Activated CD8-positive, alpha-beta T cell treated with anti-CD3 and anti-CD28 coated beads, Interleukin-2, amount 10 ng/mL, durations not matched to agents 7 days and 5 days (primary cell): ENCODE measurements at places on chromosomes 12 and 14. TPM values are rescaled to one million over a fixed set of nuclear protein-coding genes. Genes with fewer than 3 reads are reported as not detected.

GRCh38 chr12:42744539-42745182 lies 155.1 kb upstream of the PRICKLE1 start:
- no peaks in the 10 kb centered on the region for H3K4me1 ChIP-seq
- no peak overlapping the region for H3K27ac ChIP-seq
- H3K36me3 ChIP-seq = no peaks in the 10 kb centered on the region
- no peak overlapping the region for H3K4me3 ChIP-seq
- no peak for DNase-seq

GRCh38 chr14:58027904-58028303 lies 124.1 kb downstream of the ARMH4 start:
- no peak for DNase-seq
- no peaks in the 10 kb centered on the region for H3K4me1 ChIP-seq
- H3K27ac ChIP-seq = no peak overlapping the region
- no peak overlapping the region for H3K4me3 ChIP-seq
- no peaks in the 10 kb centered on the region for H3K36me3 ChIP-seq

The ARHGEF25 gene
- total RNA-seq = 0.37 TPM

- peaks cover 6% of the 10 kb centered on the region for H3K27me3 ChIP-seq
- no peak overlapping the region for H3K4me3 ChIP-seq
- no peaks in the 10 kb centered on the region for H3K36me3 ChIP-seq
- no peaks in the 10 kb centered on the region for H3K4me1 ChIP-seq
- no peak overlapping the region for H3K27ac ChIP-seq
Observed at GRCh38 chr12:6061660-6062059, 62.8 kb downstream of the VWF start.

GRCh38 chr12:51421266-51421884 lies 3.3 kb upstream of the SLC4A8 start:
- peak; percentile 67 for DNase-seq
- no peaks in the 10 kb centered on the region for H3K36me3 ChIP-seq
- no peak overlapping the region for H3K4me3 ChIP-seq
- peaks cover 5% of the 10 kb centered on the region for H3K27me3 ChIP-seq
- H3K4me1 ChIP-seq = peaks cover 29% of the 10 kb centered on the region
- H3K27ac ChIP-seq = no peak overlapping the region

DNA sequence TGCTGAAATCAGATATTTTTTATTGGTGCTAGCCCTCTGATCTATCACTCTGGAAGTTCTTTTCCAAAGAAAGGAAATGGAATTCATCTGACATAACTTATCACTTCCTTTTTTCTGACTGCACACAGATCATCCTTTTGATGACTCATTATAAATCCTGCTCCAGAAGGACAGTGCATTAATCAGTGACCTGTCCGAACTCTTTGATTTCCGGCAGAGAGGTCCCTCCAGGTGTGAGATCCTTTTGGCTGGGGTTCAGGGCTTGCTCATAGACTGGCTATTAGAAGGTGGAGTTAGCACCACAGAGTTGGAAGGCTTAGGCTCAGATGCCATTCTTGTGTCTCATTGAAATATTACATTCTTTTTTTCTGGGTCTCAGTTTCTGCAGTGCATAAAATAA lies 328.2 kb downstream of the ZFP36L1 start:
- peaks cover 15% of the 10 kb centered on the region for H3K4me1 ChIP-seq
- no peak overlapping the region for H3K4me3 ChIP-seq
- no peaks in the 10 kb centered on the region for H3K27me3 ChIP-seq
- H3K36me3 ChIP-seq = peaks cover 2% of the 10 kb centered on the region

The VPS37B gene
- total RNA-seq = 26.5 TPM

- no peaks in the 10 kb centered on the region for H3K4me1 ChIP-seq
- no peaks in the 10 kb centered on the region for H3K27me3 ChIP-seq
- DNase-seq = no peak
- no peak overlapping the region for H3K4me3 ChIP-seq
Observed at GRCh38 chr12:58032156-58032555, 90.8 kb downstream of the ATP23 start.

DNA sequence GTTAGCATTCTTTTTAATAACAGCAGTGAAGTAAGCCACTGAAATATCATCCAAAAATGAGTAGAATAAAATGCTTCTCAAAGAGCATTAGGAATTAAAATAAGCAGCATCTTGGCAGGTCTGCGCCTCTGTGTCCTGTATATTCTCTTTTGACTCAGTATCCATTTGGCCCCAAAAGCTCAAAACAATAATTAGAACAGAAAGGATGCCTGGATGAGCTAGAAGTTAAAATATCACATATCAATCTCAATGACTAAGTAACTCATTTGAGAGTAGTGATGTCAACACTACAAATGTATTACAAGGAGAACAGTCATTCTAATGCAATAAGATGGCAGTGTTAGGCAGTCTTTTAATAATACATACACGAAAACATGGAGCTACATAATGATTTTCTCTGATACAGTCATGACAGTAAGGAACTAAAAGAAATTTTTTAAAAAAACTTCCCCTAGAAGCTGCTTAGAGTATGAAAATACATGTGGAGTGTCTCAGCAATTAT lies 160.9 kb upstream of the ABCD2 start:
- H3K4me3 ChIP-seq = no peak overlapping the region
- H3K4me1 ChIP-seq = no peaks in the 10 kb centered on the region

DNA sequence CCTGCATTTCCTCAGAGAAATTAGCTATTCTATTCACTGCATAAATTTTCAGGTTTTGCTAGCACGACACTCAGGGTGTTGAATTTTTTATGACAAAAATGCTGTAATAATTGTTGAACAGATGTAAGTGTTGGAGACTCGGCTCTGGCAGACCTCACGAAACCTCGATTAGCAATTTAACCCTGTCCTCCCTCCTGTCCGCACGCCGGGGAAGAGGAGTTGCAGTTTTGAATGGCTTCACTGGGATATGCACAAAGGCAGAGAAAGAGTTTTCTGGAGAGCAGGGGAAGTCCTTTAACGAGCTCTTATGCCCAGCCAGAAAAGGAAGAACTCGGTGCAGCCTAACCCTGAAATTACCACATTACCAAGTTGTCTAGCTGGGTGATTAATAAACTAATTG lies 661.1 kb downstream of the VRK1 start:
- peaks cover 64% of the 10 kb centered on the region for H3K36me3 ChIP-seq
- peaks cover 58% of the 10 kb centered on the region for H3K4me1 ChIP-seq
- no peaks in the 10 kb centered on the region for H3K27me3 ChIP-seq
- DNase-seq = no peak
- peak overlapping the region; percentile 86 for H3K4me3 ChIP-seq

The LRRC43 gene
- total RNA-seq = not detected

GRCh38 chr12:27814851-27815591 lies 35.0 kb upstream of the MANSC4 start:
- H3K27ac ChIP-seq = no peak overlapping the region
- no peaks in the 10 kb centered on the region for H3K36me3 ChIP-seq
- H3K4me3 ChIP-seq = no peak overlapping the region
- H3K4me1 ChIP-seq = peaks cover 16% of the 10 kb centered on the region

DNA sequence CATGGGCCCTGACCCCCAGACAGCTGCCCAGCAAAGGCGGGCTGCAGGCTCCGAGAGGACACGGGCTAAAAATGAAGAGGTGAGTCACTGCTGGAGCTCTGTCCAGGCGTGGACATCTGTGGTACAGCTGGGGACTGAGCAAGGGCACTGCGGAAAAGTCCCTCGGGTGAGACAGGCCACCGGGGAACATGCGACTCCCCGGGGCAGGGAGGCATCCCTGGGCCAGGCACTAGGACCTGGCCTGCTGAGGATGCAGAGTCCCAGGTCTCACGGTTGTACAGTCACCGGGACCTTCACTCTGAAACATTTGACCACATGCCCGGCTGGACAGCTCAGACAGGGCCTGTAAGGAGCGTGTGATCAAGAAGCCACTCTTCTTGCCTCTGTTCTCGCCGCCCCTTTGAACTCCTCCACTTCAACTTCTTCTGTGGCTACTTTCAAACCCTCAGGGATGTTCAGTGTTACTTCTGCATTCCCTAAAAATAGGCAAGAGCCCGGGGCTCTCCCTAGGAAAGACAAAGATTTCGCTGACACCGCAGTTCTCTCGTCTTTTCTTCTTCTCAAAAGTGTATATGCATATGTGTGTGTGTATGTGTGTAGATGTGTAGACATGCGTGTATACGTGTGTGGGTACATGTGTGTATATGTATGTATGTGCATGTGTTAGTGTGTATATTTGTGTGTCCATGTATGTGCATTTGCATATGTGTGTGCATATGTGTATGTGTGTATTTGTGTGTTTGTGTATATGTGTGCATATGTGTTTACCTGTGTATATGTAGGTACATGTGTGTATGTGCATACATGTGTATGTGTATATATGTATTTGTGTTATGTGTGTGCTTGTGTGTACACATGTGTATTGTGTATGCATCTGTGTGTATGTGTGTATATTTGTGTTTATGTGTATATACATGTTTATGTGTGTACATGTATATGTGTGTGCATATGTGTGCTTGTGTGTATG lies 5.0 kb upstream of the RFLNA start:
- H3K36me3 ChIP-seq = no peaks in the 10 kb centered on the region
- peaks cover 23% of the 10 kb centered on the region for H3K27me3 ChIP-seq
- DNase-seq = no peak
- H3K4me3 ChIP-seq = no peak overlapping the region

DNA sequence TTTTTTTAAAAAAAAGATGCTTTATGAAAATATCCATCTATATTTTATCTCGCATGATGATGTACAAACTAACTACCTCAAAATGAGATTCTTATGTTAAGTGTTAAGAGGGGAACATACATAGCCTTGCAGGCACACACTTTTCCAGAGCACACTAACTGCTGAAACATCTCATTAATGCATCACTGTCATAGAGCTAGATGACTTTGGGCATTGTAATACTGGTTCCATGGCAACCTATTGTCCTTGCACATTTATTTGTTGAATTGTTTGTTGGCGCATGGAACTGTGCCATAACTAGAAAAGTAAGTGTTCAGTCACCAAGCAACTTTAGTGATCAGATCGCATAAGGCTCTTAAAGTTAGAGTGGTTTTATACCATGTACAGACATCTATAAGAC lies 348.3 kb downstream of the GALC start:
- DNase-seq = no peak
- no peak overlapping the region for H3K27ac ChIP-seq
- H3K4me1 ChIP-seq = no peaks in the 10 kb centered on the region

- no peaks in the 10 kb centered on the region for H3K36me3 ChIP-seq
- H3K27ac ChIP-seq = no peak overlapping the region
- no peaks in the 10 kb centered on the region for H3K4me1 ChIP-seq
- no peak overlapping the region for H3K4me3 ChIP-seq
Observed at GRCh38 chr12:13957576-13957975, 23.8 kb downstream of the GRIN2B start.

GRCh38 chr14:52522033-52522432 lies 30.3 kb downstream of the TXNDC16 start:
- no peaks in the 10 kb centered on the region for H3K36me3 ChIP-seq
- no peak for DNase-seq
- H3K27me3 ChIP-seq = no peaks in the 10 kb centered on the region
- no peak overlapping the region for H3K27ac ChIP-seq
- no peak overlapping the region for H3K4me3 ChIP-seq

- H3K4me1 ChIP-seq = peaks cover 24% of the 10 kb centered on the region
- no peak overlapping the region for H3K4me3 ChIP-seq
- H3K36me3 ChIP-seq = no peaks in the 10 kb centered on the region
- DNase-seq = no peak
Observed at GRCh38 chr14:69606258-69607184, 4.9 kb upstream of the SUSD6 start.

GRCh38 chr12:62098132-62098531 lies 162.1 kb upstream of the USP15 start:
- no peaks in the 10 kb centered on the region for H3K36me3 ChIP-seq
- no peaks in the 10 kb centered on the region for H3K4me1 ChIP-seq
- H3K4me3 ChIP-seq = no peak overlapping the region

The LRFN5 gene
- not detected for total RNA-seq

The CCDC197 gene
- not detected for total RNA-seq

The CLEC4C gene
- total RNA-seq = not detected

- no peak overlapping the region for H3K27ac ChIP-seq
- no peak overlapping the region for H3K4me3 ChIP-seq
- peaks cover 6% of the 10 kb centered on the region for H3K4me1 ChIP-seq
- H3K27me3 ChIP-seq = peaks cover 4% of the 10 kb centered on the region
Observed at GRCh38 chr14:103014466-103015228, 42.7 kb downstream of the CDC42BPB start.

The GRIN2B gene
- not detected for total RNA-seq

The MIPOL1 gene
- total RNA-seq = not detected

DNA sequence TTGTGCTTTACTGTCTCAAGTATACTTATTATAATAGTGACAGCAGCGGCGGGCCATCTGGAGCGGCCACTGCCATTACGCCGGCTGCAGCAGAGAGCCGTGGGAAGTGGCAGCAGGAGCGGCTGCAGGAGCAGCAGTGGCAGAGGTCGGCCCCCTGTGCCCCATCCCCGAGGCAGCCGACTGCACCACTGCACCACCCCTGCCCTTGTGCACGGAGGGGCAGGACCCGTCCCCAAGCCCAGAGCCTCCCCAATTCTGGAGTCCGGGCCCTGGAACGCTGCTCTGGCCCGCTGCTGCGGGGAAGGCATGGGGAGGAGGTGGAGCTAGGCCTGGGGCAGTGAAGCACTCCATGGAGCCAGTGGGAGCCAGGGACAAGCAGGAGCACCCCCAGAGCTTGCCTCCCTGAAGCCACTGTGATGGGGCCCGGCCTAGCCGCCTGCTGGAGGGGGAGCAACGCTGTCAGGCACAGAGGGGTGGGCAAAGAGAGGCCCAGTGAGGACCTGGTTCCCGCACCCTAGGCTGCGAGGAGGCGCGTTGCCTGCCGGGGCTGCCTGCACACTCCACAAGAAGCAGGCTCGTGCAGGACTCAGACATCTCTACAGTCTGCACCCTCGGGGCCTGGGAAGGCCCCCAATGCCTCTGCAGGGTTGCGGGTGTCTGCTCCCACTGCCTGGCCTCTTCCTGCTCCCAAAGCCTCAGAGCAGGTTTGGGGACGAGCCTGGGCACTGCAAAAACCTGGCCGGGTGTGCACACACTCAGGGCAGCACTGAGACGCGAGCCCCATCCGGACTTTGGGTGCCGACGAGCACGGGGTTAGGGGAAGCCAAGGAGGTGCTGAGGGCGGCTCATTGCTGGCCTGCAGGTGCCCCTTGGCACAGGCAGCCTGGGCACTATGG lies 74.2 kb upstream of the RASSF8 start:
- H3K4me3 ChIP-seq = no peak overlapping the region
- H3K27ac ChIP-seq = no peak overlapping the region
- no peak for DNase-seq
- no peaks in the 10 kb centered on the region for H3K36me3 ChIP-seq

The PPP1R13B gene
- total RNA-seq = 11.9 TPM

GRCh38 chr14:58724206-58724605 lies 86.4 kb downstream of the DACT1 start:
- no peak for DNase-seq
- H3K4me1 ChIP-seq = no peaks in the 10 kb centered on the region
- H3K27ac ChIP-seq = no peak overlapping the region
- peaks cover 6% of the 10 kb centered on the region for H3K27me3 ChIP-seq
- no peak overlapping the region for H3K4me3 ChIP-seq
- no peaks in the 10 kb centered on the region for H3K36me3 ChIP-seq

GRCh38 chr12:14681625-14682024 lies 14.8 kb downstream of the GUCY2C start:
- DNase-seq = no peak
- peaks cover 3% of the 10 kb centered on the region for H3K27me3 ChIP-seq
- no peaks in the 10 kb centered on the region for H3K36me3 ChIP-seq
- H3K4me3 ChIP-seq = no peak overlapping the region
- H3K27ac ChIP-seq = no peak overlapping the region

The RTN1 gene
- total RNA-seq = not detected
